Chondrocyte (in vitro differentiated cells): ENCODE measurements at places on chromosomes 5 and 9.

GRCh38 chr5:177526191-177526590, 9.4 kb upstream of the DDX41 start:
- no peak for DNase-seq

DNA sequence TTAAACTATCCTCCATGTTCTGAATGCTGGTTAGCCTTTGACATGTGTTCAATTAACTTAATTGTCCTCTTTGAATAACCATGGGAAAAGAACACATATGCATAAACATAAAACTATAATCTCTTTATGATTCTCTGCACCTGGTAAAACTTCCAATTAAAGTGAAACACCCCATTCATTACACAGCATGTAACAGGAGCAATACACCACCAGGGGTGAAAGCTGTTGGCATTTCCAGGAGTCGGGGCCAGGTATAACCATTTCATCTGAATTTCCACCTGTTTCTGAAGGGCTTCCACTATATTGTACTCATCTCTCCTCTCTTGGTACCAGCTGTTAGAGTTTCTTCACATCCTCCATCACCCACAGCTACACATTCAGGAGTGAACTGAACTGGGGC, 303.8 kb downstream of the EDIL3 start:
- DNase-seq: no peak

- DNase-seq: no peak
Measured at GRCh38 chr5:179801304-179802206, 5.1 kb downstream of the MGAT4B start.

DNA sequence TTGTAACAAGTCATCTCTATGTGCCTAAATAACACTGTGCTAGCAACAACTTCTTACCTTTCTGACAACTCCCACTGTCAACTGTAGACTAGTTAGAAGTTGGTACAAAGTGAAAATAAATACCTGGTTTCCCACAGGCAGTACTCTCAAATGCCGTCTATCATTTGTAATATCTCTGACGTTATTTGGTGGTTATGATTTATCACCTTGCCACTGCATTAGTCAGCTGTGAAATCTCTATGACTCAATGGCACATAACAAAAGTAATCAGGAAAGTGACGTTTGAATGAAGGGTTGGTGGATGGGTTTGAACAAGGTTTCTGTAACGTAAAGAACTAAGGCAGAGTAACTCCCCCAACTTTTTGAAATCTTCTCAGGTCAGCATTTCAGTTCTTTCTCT, 592.3 kb downstream of the MAT2B start:
- DNase-seq: no peak

GRCh38 chr9:117046666-117047327, 359.7 kb downstream of the TRIM32 start:
- no peak for DNase-seq

GRCh38 chr5:150653145-150653761, 7.8 kb upstream of the MYOZ3 start:
- DNase-seq: no peak

- DNase-seq: no peak
Measured at GRCh38 chr5:65876496-65876895, 49.9 kb upstream of the ERBIN start.

DNA sequence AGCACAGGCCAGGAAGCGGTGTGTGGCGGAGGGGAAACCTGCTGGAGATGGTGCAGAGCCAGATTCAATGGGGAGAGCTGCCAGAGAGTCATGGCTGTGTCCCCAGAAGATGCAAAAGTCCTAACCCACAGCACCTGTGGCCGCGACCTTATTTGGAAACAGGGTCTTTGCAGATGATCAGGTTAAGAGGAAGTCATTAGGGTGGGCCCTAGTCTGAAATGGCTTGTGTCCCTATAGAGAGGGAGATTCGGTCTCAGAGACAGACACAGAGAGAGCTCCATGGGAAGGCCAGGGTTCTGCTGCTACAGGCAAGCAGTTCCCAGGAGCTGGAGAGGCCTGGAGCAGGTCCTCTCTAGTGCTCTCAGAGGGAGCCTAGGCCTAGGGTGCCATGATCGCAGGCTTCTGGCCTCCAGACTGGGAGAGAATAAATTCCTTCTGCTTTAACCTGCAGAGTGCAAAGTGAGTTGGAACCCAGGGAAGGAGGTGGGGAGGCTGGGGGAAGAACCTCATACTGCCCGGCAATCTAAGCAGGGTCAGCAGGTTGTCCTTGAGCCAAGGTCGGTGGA, 1.9 kb upstream of the LPCAT1 start:
- DNase-seq: no peak

GRCh38 chr5:115594128-115595047, 7.9 kb downstream of the TICAM2 start:
- DNase-seq: no peak

DNA sequence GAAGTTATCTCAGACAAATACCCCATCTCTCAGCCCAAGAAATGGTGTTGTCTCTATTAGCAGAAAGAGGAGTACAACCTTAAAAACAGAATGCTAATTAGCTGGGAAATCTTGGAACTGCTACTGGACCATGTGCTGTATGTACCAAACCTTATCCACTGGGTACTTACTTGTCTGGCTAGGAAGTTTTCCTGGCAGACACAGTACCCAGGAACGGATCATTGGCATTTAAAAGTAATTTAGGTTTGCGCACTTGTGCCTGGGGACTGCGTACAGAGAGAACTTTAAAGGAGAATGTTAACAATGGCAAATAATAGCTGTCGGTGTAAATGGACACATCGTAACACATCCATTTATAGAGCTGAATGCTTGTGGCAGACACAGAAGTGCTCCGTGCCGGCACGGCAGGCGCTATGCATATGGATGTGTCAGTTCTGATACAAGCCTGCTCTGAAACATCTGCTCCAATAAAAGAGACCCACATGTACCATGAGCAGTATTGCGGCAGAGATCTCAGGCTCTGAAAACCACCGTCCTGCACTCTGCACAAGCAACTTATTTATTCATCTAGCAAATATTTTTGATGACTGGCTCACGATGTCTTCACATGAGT, 290.6 kb upstream of the PANK3 start:
- DNase-seq: no peak

GRCh38 chr9:107708791-107709190, 219.2 kb upstream of the KLF4 start:
- no peak for DNase-seq

GRCh38 chr5:36047384-36048160, 19.1 kb downstream of the UGT3A2 start:
- DNase-seq: no peak

DNA sequence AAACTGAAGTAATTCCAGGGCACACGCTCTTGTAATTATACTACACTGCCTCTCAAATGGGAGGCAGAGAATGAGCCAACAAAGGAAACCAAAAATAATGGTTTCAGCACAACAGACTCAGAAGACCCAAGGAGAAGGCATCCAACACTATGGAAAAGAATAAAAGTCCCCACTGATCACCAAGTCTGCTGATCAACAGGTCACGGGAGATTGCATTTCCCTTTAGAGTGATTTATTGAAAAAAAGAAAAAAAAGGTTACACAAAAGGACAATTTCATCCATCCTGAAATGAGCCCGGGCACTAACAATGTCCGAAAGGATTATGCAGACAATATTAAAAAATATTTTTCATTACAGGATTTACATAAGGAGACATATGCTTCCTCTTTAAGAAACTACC, 28.8 kb downstream of the MYO10 start:
- DNase-seq: no peak
